Panc1 (cell line): ENCODE measurements at places on chromosomes 4 and X. TPM values are rescaled to one million over a fixed set of nuclear protein-coding genes. Genes with fewer than 3 reads are reported as not detected.

The PCDH19 gene
- 0.08 TPM for total RNA-seq

The XAGE5 gene
- not detected for total RNA-seq

The HS3ST1 gene
- 0.21 TPM for total RNA-seq

The AVPR2 gene
- total RNA-seq = 10.6 TPM

The GPM6B gene
- total RNA-seq = not detected

The P2RY10 gene
- not detected for total RNA-seq
